Forelimb muscle (tissue), 1 donor: ENCODE measurements at places on chromosomes 3 and 15. TPM values are rescaled to one million over a fixed set of nuclear protein-coding genes. Genes with fewer than 3 reads are reported as not detected.

GRCh38 chr3:194250098-194251002 lies 100.8 kb downstream of the CPN2 start:
- DNase-seq, result peak; percentile 84

- no peak for DNase-seq
Measured at GRCh38 chr3:1552831-1553230, 460.0 kb downstream of the CNTN6 start.

DNA sequence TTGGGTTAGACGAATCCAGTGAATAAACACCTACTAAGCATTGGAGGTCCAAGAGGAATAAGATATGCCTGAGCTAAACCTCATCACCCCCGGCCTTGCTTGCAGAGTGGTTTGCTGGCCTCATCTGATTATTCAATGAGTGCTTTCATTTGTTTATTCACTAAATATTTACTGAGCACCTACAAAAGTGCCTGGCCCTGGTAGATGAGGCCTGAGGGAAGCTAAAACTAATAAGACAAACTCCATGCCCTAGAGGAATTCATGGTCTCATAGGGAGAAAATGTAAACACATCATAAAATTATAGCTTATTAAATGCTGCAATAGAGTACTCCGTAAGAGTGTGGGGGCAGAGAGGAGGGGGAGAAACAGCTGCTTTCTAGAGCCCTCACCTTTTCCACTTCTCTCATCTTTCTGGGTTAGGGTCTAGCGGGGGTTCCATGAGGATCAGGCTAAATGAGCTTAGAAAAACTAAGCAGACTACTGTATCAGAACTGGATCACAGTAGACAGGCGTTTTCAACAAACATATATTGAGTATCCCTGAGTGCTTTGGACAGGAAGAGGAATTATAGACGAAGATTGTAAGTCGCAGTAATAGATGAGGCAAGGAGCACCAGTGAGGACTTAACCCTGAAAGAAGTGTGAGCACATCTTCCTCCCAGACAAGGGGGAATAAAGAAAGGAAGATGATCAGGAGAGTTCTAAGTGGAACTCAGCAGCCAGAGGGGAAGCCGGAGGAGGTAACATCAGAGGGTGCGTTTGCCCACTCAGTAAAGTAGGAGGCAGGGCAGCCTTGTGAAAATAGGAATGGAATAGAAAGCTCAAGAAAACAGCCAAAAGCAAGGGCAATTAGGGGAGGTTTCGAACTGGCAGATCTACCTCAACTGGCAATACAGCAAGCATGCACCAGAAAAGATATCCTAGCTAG lies 31.5 kb upstream of the LAMP3 start:
- no peak for DNase-seq

DNA sequence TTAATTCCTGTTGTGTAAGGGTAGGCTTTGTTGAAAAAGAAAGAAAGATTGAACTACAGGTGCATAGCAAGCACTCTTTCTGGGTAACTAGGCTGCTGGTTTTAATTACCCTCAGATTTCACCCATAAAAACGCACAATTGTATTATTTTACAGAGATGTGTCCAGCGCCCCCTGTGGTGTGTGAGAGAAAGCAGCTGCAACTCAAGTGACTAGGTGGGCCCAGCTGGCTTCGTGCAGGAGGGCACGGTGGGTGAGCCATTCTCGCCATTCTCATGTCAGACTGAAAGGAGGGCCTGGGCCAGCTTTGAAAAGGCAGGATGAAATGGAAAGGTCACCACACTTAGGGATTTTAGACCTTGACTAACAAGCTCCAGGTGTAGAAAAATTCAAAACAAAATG lies 122.6 kb downstream of the LRIG1 start:
- DNase-seq, result no peak

GRCh38 chr3:54633444-54634121 lies 294.3 kb downstream of the LRTM1 start:
- no peak for DNase-seq

GRCh38 chr3:14482271-14482721 lies 57.8 kb downstream of the GRIP2 start:
- DNase-seq, result no peak

DNA sequence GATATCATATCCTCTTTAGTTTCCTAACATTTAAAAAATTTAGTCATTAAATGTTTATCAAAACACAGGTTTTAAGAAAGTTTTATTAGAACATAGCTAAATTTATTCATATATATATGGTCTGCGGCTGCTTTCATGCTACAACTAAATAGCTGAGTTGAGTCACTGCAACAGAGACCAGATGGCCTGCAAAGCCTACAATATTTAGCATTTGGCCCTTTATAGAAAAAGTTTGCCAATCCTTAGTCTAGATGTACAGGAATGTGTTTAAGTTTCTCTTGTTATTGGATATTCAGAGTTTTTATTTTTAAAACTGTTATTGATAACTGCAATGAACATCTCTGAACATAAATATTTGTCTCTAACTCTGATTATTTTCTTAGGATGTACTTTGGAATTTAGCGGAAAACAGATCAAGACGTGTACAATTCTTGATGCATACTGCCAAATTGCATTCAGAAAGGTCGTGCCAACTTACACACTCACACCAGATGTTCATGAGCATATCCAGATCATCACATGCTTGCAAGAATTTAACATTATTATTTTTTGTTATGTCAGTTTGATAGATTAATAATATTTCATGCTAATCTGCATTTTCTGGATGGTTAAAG lies 157.9 kb downstream of the STAC start:
- DNase-seq, result no peak

DNA sequence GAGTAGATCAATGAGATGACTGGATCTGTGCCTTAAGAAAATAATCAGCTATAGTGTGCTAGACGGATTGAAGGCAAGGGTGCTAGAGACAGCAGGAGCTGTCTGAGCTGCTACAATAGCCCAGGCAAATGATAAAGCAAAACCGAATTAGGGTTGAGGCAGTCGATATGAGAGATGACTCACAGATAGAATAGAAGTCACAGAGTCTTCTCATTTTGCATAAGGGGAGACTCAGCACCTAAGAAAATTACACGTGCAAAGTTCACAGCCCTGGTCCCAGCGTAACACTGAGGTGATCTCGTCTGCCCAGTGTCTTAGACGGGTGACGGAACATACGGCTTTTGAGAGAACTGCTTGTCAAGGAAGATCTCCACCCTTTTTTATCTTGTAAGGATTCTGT lies 11.6 kb downstream of the LPP start:
- DNase-seq, result no peak

GRCh38 chr3:180528843-180529242 lies 73.1 kb upstream of the TTC14 start:
- DNase-seq, result no peak

GRCh38 chr3:102020735-102021134 lies 171.4 kb downstream of the NFKBIZ start:
- no peak for DNase-seq

DNA sequence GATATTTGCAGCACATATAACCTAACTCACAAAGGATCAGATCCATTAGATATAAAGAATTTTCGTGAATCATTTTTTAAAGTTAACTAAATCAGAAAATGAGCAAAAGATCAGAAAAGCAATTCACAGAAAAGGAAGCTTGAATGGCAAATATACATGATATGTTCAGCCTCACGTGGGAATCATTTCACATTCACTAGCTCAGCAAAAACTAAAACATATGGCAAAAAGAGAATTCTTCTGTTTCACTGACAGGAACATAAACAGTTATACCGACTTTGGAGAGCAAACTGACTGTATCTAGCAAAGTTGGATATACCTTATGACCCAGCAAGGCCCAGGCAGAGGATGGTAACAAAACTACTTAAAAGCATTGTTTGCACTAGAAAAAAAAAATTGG lies 34.0 kb upstream of the NR2E3 start:
- no peak for DNase-seq

- DNase-seq, result no peak
Measured at GRCh38 chr3:144470666-144471065, 499.0 kb downstream of the DIPK2A start.

The SLC28A1 gene
- polyA plus RNA-seq, result 0.39 TPM
